ENCODE measurements at places on chromosomes 4 and X.

GRCh38 chrX:41096339-41096955 is 11.2 kb downstream of the USP9X start:
- no peak for DNase-seq

- DNase-seq: no peak
Observed at GRCh38 chr4:8699063-8699385, 106.5 kb downstream of the CPZ start.

GRCh38 chr4:76488888-76489685 is 54.1 kb downstream of the SHROOM3 start:
- no peak for DNase-seq

- DNase-seq: no peak
Observed at GRCh38 chrX:154979629-154980028, 42.9 kb downstream of the F8 start.

DNA sequence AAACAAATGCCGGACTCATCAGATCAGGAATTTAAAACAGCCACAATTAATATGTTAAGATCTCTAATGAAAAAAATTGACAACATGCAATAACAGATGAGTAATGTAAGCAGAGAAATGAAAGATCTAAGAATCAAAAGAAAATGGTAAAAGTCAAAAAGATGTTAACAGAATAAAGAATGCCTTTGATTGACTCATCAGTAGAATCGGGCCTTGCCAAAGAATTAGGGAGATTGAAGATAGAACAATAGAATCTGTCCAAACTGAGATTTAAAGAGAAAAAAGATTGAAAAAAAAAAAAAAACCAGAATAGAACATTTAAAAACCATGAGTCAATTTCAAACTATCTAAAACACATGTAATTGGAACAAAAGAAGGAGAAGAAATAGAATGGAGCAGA is 25.9 kb upstream of the GUCY1A1 start:
- DNase-seq: no peak

DNA sequence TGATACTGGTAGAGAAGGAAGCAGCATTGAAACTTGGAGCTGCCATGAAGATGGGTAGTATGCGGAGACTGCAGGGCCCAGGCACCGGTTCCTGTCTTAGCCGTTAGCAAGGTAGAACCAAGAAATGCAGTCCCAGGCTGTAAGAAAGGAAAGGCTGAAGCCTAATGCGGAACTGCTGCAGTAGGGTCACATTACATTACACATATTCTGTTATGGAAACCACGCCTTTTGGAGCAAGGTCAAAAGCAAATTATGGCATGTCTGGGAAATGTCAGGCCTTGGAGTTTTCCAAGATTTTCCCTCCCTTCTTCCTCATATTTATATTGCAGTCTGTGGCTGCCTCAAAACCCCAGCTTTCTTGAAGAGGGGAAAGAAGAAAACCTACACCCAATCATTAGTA is 204.8 kb upstream of the RASGEF1B start:
- DNase-seq: no peak

DNA sequence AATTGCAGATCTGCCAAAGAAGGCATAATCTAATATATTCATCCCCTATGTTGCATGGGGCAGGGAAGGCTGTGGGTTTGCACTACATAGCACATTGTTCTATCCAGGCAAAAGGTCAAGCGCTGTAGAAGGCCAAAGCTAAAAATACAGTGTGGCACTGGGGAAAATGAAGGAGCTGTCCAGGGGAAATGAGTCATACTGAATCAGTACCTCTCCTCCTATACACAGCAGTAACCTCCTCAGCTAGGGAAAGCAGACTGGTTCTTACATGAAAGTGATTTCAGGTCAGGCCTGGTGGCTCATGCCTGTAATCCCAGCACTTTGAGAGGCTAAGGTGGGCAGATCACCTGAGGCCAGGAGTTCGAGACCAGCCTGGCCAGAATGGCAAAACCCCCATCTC is 31.0 kb upstream of the SLC25A4 start:
- no peak for DNase-seq

DNA sequence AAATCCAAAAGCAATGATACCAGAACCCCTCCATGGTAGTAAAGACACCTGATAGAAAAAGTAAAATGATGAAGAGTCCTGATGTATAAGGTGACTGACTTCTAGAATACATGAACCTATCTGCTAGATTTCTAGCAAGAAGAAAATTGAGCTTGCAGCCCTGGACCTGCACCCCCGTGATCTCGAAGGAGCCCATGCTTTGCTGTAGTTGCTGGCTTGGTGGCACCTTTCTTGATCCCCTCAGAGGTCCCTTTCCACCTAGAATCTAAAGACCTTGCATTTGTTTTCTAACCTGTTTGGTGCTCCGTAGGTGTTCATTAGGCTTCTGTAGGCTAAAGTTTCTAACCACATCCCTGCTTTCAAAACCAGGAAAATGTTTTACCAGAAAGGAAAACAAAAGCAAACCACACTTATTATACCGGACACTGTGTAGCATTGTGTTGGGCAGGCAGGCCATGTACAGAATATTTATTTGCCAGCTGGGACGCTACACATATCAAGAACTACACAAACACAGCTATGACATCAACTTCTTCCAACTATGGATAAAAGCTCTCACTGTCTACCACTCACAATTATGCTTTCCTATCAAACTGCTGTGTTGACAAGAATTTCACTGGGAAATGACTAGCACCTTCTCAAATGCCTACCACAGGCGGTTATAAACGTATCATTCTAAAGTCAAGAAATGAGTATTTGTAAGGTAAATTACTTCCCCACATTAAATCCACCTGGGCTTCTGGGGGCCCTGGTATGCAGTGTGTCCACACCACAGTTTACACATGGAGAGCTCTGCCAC is 316.2 kb downstream of the UNC5C start:
- DNase-seq: no peak

- no peak for DNase-seq
Observed at GRCh38 chr4:77201343-77201742, 44.3 kb downstream of the CCNG2 start.

DNA sequence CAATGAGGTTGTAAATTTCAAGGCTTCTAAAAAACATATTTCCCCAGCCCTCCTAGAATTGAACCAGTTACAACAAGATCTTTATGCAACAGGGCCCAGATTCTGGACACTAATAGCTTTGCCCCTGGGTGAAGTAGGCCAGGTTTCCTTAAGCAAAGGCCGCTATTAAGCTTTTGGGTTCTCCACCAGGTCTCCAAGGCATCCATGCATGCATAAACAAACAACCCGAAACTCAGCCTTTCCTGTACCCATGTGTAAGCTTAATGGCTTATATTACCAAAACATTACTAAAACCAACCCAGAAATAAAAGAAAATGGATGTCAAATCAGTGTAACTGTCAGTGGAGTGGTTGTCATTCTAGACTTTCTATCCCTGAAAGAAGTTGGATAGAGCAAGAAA is 137.1 kb downstream of the ARHGAP6 start:
- no peak for DNase-seq

GRCh38 chrX:70196961-70197720 is 19.9 kb downstream of the DGAT2L6 start:
- DNase-seq: peak; percentile 39

GRCh38 chr4:125283707-125284279 is 31.0 kb upstream of the FAT4 start:
- no peak for DNase-seq

- no peak for DNase-seq
Observed at GRCh38 chr4:53622739-53623151, 31.5 kb upstream of the LNX1 start.

DNA sequence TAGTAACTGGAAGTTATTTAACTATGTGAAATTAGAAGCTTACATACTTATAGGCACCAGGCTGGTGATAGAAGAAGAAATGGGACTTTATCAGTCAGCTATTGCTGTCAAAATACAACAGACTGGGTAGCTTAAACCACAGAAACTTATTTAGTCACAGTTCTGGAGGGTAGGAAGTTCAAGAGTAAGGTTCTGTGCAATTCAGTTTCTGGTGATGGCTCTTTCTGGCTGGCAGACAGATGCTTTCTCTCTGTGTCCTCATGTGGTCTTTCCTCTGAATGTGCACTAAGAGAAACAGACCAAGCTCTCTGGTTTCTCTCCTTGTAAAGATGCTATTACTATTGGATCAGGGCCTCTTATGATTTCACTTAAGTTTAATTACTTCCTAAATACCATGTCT is 92.1 kb upstream of the ANKRD50 start:
- no peak for DNase-seq

- DNase-seq: no peak
Observed at GRCh38 chr4:120699354-120699753, 223.2 kb downstream of the PRDM5 start.

All from CD4-positive, alpha-beta T cell treated with Interferon gamma for 1 hour (primary cell).